Coronary artery (tissue), 2 donors: ENCODE measurements at places on chromosomes 2 and 18.
A peak's percentile ranks its signal among the peaks of the same experiment; 100 is the strongest.

DNA sequence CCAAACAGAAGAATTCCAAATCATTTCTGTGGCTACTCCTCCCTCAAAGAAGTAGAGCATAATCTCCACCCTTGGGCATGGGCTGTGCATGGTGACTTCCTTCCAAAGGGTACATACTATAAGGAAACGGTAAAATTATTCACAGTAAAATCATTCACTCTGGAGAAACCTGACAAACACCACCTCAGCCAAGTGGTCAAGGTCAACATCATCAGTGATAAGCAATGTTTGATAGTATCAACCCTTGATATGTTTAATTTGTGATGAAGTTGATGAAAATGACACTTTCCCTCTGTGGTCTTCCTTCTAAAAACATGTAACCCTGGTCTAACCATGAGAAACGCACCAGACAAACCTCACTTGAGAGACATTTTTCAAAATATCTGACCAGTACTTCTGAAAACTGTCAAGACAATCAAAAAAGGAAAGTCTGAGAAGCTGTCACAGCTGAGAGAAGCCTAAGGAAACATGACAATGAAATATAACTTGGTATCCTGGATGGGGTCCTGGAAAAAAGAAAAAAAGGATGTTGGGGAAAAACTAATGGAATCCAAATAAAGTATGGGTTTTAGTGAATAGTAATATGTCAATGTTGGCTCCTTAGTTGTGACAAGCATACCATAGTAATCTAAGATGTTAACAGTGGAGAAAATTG is 9.4 kb upstream of the TXNDC2 start:
- DNase-seq = no peak

GRCh38 chr2:238492840-238493239 is 66.1 kb downstream of the ASB1 start:
- DNase-seq = no peak

- no peak for DNase-seq
Measured at GRCh38 chr2:16437189-16437588, 228.4 kb downstream of the CYRIA start.

DNA sequence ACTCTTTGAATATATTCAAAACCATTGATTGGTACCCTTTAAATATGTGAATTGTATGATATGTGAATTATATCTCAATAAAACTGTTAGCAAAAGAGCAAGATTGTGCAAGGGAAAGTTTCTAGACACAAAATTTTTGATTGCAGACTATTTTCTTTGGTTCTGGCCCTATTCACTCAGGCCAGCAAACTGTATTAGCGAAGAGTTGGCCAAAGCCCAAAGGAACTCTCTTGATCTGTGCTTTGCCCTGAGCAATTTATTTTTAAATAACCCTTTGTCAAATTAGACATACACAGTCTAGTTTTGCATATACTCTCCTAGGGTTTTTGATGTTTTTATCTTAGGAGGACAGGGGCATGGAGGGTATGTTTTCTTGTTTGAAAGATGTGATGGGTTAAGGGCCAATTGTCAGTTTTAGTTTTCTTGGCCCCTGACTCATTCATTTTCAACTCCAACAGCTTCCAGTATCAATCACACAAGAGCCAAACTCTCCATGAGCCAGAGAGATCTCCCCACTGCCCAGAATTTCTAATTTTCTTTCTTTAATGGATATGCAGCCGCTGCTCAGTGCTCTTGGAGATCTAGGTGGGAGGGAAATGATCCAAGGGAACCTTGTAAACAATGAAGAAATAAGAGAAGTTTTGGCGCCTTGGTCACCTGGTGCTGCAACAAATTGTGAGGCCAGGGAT is 231.5 kb downstream of the SRBD1 start:
- no peak for DNase-seq

- DNase-seq = no peak
Measured at GRCh38 chr2:1799174-1799573, 54.9 kb upstream of the PXDN start.

DNA sequence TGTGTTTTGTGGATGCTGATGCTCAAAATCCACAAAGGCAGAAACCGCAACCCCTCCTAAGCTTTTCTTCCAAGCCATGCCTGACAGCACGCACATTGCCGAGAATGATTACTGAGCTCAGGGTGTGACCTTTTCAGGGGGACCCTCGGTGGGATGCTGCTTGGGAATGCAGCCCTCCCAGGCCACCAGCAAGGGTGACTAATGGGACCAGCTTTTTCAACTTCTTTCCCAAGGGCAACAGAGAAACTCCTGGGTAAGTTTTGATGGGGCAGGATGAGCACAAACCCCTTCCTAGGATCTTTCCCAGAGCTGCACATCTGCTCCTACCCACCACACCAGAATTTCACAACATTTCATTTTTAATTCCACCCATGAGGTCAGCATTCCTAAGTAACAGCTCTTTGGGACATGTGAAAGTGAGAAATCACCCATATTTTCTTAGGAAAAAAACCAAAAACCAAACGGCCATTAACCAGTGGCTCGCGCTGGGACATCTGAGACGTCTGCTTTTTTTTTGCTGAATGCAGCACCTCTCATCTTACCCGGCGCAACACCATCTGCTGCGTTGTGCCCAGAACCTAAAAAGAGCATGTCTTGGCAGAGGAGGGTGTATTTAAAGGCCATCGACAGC is 119.0 kb downstream of the ARL4C start:
- DNase-seq = no peak

DNA sequence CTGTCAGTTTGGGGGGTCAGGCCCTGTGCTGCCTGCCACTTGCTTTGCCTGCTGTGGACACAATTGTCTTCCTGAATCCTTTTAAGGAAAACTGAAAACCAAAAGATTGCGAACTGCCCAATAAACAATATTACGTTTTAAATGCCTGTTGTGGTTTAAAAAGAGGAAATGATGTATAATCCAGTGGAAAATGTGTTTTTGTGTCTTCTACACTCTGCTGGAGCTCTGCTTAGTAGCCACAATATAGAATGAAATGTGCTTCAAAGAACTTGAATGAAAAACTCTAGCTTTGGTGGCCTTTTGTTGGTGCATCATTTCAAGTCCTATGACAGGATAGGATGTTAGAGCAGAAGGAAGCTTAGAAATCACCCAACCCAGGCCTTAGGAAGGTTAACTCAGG is 23.2 kb upstream of the CABYR start:
- no peak for DNase-seq

GRCh38 chr2:154374416-154374815 is 324.1 kb upstream of the KCNJ3 start:
- DNase-seq = no peak

DNA sequence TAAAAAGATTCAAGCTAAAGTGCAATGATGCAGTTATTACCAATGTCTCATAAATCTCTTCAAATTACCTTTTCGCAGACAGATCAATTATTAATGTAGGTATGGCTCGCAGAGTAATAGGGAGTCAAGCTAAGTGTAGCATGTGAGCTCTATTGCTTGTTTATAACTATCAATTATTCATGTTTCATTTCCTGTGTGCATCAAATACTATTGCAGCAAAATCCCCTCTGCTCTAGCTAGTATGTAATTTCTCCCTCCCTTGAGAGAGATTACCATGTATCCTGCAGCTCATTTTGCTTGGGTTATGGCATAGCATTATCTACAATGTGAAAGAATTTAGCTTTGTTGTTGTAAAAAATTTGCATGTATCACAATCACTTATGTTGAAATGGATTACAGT is 65.6 kb upstream of the SCN1A start:
- no peak for DNase-seq

DNA sequence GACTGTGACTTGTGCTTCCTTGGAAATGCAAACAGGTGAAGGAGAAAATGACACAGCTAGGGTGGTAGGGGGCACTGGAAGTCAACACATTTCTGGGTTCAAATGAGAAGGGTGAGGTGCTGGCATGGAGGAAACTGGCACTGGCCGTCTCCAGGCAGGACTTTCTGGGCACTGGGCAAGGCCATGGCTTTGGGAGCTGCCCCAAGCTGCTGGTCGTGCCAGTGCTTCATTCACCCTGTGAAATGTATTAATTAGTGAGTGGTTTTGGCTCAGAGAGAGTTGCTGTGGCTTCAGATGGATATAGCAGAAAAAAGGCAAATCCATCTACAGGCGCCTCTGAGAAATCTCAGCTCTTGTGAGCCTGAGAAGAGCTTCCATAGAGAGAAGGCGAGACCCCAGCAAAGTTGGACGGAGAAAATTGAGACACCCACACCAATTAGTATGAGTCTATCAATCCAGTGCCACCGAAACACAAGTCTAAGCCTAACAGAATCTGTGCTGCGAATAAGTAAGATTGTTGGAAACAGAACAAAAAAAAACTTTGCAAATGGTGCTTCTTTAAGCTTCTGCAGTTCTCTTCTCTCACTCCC is 202.1 kb upstream of the TNP1 start:
- DNase-seq = no peak

DNA sequence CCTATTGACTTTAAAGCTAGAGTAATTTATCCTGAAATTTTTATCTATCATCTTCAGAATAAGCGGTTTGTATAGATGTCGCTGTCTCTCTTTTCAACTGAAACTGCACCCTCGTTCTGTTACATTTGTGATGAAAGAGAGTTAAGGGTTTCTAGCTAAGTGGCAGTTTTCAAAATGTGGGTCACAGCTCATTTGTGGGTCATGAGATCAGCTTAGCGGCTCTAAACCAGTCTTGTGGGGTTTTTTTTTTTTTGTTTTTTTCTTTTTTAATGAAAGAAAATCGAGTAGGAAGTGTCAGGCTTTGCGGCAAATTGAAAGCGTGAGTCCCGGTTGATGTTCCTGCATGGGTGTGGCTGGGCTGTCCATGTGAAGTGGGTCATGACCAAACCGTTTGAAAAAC is 31.2 kb downstream of the SALL3 start:
- DNase-seq = no peak

DNA sequence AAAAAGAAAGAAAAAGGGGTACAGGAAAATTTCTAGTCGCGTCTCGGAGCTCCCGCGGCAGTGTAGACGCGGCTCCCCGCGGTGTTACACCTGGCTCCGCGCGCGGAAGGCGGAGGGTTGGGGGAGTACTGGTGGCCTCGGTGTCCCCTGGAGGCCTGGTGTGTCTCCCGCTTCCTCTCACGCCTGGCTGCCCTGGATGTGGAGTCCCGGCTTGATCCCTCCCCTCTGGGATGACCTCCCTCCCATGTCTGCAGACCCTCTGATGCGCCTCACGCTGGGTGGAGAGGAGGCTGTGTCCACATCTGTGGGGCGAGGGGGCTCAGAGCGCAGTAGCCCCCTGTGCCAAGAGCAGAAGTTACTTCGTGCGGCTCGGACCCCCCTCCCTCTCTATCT is 1.2 kb downstream of the KIF5C start:
- DNase-seq = no peak

- no peak for DNase-seq
Measured at GRCh38 chr2:36618381-36618780, 20.4 kb upstream of the FEZ2 start.

DNA sequence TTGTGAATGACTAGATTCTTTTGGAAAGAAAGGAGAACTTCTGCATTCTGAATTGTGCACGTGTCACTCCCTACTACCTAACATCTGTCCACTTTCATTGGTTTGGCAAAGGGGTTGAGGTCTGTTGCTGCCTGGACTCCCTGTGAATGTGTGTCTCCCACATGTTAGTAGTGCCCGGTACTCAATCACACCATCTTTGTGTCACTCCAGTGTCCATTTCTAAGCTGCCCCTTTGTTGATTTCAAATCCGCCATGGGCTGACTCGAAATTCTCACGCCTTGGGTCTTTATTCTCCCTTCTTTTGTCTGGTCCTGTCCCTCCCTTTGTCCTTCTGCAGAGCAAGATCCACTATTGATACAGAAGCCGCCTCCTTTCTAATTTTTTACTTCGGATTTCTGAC is 7.5 kb downstream of the DPYSL5 start:
- no peak for DNase-seq

DNA sequence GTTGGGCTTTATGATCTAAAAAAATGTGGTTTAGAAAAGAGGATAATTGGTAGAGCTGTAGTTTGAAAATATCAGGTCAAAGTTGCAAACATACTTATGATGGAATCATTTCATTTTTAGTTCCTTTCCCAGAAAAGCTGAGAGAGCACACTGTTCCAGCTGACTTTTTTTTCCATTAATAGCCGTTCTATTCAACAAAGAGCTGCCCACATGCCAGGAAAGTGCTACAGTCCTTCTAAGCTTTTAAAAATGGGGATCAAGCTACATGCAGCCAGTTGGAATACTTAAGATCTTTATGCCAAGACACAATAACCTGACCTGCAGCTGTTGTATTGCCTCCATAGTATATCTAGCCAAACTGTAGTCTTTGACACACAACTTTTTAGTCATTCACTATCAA is 111.5 kb downstream of the GALNT3 start:
- no peak for DNase-seq

DNA sequence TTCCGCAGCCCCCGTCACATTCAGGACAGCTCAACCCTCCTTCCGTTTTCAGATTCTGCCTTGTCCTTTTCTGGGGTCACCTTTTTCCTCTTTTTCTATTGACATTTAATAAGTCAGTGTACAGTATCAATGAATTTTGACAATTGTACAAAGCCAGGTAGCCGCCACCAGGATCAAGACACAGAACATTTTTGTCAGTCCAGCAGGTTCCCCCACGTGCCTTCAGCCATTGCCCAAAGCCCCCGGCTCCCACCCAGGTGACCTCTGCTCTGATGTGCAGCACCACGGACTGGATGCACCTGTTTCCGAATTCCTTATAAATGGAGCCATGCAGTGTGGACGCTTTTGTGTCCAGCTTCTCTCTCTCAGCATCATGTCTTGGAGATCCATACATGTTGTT is 30.0 kb downstream of the CROCC2 start:
- peak; percentile 40 for DNase-seq

DNA sequence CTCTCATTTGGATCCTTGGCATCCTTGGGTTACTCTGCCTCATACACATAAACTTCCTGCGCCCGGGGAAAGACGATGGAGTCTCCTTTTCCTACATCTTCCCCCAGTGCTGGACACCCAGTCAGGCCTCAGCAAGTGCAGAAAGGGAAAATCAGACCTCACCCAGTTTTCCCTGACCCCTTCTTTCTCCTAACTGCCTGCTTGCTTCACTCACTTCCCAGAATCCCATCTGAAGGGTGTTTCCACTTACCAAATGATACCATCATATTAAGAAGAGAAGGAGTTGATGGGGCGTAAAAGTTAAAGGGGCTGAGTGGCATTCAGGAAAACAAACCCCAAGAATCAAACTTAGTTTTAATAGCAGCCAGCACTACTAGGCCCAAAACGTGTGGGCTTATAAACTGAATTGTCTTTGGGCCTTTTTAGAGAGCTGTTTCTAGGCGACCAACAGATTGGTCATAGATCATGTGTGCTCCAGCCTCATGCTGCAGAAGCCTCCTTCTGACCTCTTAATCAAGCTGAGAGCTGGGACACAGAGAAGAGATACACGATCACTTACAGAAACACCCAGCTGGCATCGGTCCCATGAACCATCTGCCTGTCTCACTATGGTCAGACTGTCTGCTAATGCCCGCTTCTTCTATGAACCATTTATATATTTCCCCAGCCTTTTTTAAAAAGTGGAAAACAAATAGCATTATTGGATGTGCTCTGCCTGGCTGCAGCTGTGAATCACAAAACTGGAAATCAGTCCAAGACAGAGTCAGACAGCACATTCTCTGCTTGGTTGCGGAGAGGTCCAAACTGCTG is 165.7 kb upstream of the SLC14A2 start:
- no peak for DNase-seq

GRCh38 chr2:161088658-161089350 is 71.4 kb upstream of the TANK start:
- DNase-seq = no peak
